GM23248 (cell line): ENCODE measurements at places on chromosomes 1 and 21. TPM values are rescaled to one million over a fixed set of nuclear protein-coding genes. Genes with fewer than 3 reads are reported as not detected.
A peak's percentile ranks its signal among the peaks of the same experiment; 100 is the strongest.

Gene GPR37L1
- 0.03 TPM in 1 of 2 replicates, not detected in the other for polyA plus RNA-seq

Gene STYXL2
- polyA plus RNA-seq: not detected in 2 replicates

Gene OR6K3
- not detected in 2 replicates for polyA plus RNA-seq

Gene NKAIN1
- polyA plus RNA-seq: not detected in 2 replicates

Gene SSU72
- polyA plus RNA-seq: 195 and 204 TPM in 2 replicates

Gene CAMSAP2
- polyA plus RNA-seq: 9.9 and 10.9 TPM in 2 replicates

Gene C1orf141
- not detected in 2 replicates for polyA plus RNA-seq

Gene KRTAP12-2
- polyA plus RNA-seq: not detected in 2 replicates

- peak; percentile 67 for DNase-seq
Measured at GRCh38 chr1:230822092-230822581, 46.2 kb downstream of the C1orf198 start.

GRCh38 chr21:41375875-41376274, 14.0 kb downstream of the MX2 start:
- no peak for DNase-seq

- DNase-seq: peak; percentile 85
Measured at GRCh38 chr1:26826261-26827105, at the start of gene ZDHHC18. Gene ZDHHC18, plus strand, starts transcription at chr1:26826688. Its CDS starts 117 bp downstream, at chr1:26826805.

DNA sequence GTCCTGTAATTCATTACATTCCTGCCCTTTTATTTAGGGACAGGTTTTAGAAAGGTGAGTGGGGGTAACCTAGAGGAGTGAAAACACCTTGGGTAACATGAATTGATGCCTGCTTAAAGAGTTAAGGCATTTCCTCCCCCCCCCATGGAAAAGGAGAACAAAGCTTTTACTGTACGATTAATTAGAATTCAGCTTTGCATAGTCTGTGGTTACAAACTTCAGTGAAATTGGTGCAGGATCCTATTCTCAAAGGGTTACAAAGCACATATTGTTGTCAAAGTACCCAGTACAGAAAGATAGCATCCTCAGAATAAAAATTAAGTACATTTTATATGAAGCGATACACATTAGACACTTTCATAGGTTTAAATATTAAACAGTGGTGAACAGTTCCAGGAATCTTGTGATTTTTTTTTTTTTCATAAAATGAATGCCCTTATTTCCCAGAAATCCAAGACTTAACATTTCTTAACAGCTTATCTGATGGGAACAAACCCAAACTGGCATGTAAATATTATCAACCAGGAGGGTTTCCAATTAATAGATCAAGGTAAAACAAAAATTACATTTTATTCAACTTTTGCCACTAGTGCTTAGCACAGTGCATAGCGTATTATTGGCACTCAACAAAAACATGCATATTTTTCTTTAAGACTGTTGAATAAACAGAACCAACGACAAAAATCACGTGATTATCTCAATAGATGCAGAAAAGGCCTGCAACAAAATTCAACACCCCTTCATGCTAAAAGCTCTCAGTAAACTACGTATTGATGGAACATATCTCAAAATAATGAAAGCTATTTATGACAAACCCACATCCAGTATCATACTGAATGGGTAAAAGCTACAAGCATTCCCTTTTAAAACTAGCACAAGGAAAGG, 172.7 kb downstream of the PDE4B start:
- no peak for DNase-seq

- no peak for DNase-seq
Measured at GRCh38 chr1:188590641-188591040, 1761.9 kb downstream of the PLA2G4A start.

DNA sequence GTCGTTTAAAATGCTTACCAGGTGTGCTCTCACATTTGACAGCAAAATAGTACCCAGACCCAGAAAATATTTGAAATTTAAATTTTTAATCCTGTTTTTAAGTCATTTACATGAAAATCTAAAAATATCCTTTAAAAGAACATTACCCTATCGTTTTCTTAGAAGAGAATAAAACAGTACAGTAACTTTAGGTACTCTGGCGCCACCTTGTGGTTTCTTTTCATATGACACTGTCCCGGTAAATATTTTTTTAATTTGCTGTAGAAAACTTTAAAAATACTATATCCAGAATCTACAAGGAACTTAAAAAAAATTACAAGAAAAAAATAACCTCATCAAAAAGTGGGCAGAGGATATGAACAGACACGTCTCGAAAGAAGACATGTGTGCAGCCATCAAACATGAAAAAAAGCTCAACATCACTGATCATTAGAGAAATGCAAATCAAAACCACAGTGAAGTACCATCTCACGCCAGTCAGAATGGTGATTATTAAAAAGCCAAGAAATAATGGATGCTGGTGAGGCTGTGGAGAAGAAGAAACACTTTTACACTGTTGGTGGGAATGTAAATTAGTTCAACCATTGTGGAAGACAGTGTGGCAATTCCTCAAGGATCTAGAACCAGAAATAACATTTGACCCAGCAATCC, 129.2 kb downstream of the RGS21 start:
- peak; percentile 36 for DNase-seq

- DNase-seq: peak; percentile 55
Measured at GRCh38 chr1:211420389-211420788, 71.6 kb downstream of the RD3 start.

DNA sequence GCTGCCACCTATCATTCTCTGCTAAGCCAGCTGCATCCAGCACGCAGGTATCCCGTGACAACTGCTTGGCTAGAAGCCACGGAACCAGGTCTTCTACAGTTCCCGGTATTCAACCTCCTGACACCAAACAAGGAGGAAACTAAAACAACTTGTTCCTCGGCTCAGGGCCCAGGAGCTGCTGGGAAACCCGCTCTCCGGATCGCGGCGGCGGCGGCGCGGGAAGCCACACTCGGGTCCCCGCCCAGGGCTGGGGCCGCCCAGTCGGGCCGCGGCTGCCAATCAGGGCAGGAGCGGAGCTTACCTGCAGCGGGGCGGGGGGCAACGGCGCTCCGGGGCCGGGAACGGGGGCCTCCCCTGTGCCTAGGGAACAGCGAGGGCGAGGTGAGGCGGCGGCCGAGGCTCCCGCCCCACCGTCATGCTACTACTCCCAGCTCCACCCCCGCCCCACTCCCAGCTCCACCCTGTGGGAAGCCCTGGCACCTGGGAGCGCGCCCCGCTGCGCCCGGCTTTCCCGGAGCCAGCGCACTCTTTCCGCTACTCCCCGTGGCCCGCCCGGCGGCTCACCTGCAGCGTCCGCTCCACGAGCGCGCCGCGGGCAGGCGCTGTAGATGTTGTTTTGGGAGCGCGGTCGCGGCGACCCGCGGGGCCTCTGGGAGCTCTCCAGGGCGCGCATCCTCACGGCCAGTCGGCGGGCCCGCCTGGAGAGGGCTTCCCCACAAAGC, 12.1 kb downstream of the IL24 start:
- DNase-seq: peak; percentile 53

DNA sequence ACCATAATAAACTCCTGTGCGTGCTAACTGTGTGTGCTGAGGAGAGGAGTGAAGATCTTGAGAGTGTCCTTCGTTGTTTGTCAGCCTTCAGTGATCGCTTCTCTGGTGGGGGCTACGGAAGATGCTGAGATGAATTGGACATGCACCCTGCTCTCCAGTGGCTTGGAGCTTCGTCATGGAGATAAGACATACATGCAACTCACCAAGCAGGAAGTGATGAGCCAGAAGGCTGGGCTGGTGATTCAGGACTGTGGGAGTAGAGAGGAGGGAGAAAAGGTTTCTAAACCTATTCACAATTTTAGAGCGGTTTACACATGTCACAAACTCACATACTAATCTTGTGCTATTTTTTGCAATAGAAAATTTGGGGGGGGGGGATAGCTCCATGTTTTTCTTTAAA, 128.9 kb upstream of the ADAR start:
- DNase-seq: peak; percentile 94

GRCh38 chr1:50548243-50548642, 125.0 kb upstream of the DMRTA2 start:
- DNase-seq: no peak

GRCh38 chr1:246397046-246397445, 110.0 kb downstream of the SMYD3 start:
- DNase-seq: no peak

- DNase-seq: peak; percentile 10
Measured at GRCh38 chr1:98121646-98122045, 200.8 kb upstream of the DPYD start.

DNA sequence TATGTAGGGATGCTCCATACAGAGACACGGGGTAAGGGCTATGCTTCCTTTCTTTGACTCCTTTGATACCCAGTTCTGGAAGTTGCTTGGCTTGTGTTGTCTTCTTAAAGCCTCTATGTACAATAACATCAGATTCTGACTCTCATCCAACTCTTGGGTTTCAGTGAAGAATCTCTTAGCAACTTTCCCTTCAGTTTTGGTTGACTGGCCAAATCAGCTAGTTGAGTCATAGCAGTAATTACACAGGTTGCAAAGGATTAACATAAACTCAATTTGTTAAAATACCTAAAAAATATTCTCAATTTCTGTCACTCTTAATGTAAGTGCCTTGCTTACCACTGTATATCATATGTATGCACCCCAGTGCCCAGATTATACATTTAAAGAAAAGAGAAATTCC, 9.2 kb downstream of the CD1E start:
- no peak for DNase-seq

GRCh38 chr1:34370748-34371147, 194.0 kb downstream of the C1orf94 start:
- DNase-seq: no peak

GRCh38 chr1:181423301-181423918, 59.9 kb upstream of the CACNA1E start:
- DNase-seq: peak; percentile 65

GRCh38 chr1:221084681-221085080, 205.4 kb downstream of the HLX start:
- no peak for DNase-seq

DNA sequence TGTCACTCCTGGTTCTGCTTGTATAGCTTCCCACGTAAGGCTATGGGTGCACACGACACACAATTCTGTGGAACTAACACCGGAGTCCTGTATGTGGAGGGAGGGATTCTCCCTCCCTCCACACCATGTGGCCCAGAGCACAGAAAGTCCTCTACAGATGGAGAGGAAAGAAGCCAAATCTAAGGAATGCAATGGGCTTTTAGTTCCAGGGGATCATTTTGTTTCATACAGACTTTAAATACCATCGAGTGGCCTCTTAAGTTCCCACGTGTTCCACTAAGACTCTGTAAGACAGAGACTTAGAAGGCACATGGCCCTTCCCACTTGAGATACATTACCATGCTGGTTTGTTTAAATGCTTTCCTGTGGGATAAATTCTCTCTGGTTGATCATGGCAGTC, 156.0 kb downstream of the TGFB2 start:
- DNase-seq: no peak

GRCh38 chr1:184480736-184481135, 93.9 kb downstream of the C1orf21 start:
- no peak for DNase-seq

- DNase-seq: no peak
Measured at GRCh38 chr1:173058556-173058955, 7.8 kb upstream of the TNFSF18 start.

GRCh38 chr1:6574818-6575217, 5.0 kb upstream of the ZBTB48 start:
- no peak for DNase-seq

DNA sequence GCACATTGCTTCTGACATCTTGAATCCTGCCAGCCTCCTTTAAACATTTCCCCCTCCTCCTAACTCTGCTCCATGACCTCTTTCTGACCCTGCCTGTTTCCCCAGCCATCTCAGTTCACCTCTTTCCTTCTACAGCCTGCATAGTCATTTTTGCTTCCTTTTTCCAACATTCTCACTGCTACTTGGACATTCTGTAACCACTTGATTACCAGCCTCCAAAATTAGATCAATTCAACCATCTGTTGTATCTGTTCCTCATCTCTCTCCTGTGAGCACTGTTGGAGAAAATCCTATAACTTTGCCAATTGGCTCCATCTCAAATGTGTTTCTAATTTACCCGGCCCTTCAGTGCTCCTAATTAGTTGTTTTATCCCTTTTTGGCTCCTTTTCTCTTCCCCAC, 27.5 kb upstream of the GPR88 start:
- DNase-seq: no peak

DNA sequence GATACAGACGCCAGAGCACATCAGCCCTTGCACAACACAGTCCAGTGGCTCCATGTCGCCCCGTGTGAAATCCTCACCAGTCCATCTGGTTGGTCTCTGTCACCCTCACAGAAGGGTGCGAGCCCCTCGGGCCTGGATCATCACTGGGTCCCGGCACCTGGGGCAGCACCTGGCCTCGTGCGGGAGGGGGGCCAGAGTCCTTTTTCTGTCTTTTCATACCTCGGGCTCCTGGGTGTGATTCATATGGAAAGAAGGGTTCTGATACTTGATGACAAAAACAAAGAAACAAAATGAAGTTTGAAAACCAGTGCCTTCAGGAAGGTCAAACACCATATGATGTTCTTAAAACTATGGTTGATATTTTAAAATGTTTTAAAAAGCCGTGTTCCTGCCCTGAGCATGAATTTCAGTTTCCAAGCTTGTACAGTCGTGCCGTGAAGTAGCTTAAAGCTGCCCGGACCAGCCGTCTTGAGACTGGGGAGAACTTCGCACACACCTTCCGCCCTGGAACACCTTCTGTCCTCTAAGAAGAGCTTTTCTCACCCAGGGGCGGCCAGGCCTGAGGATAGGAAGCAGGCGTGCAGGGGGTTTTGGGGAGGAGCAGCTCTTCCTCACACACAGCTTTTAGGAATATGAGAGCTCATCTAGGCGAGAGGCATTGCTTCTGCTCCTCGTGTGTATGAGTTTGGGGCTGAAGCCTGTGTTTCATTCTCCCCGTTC, 35.2 kb downstream of the SLC37A1 start:
- no peak for DNase-seq

DNA sequence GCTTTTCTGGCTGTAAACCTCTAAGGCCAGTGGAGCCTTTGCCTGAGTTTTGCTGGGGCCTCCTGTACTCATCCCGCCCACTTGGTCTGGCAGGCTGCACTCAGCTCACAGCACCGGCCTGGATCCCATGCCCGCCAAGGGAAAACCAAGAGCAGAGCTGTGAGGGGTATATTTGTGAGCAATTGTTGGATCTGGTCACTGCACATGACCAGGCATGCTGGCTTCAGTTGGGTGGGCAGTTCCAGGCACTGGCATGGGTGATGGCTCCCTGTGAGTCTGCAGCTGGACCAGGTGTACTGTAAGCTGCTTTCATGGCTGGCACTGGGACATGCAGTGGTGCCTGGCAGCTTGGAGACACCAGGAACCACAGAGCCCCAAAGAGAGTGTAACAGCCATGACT, 563.1 kb upstream of the RGS18 start:
- DNase-seq: no peak

DNA sequence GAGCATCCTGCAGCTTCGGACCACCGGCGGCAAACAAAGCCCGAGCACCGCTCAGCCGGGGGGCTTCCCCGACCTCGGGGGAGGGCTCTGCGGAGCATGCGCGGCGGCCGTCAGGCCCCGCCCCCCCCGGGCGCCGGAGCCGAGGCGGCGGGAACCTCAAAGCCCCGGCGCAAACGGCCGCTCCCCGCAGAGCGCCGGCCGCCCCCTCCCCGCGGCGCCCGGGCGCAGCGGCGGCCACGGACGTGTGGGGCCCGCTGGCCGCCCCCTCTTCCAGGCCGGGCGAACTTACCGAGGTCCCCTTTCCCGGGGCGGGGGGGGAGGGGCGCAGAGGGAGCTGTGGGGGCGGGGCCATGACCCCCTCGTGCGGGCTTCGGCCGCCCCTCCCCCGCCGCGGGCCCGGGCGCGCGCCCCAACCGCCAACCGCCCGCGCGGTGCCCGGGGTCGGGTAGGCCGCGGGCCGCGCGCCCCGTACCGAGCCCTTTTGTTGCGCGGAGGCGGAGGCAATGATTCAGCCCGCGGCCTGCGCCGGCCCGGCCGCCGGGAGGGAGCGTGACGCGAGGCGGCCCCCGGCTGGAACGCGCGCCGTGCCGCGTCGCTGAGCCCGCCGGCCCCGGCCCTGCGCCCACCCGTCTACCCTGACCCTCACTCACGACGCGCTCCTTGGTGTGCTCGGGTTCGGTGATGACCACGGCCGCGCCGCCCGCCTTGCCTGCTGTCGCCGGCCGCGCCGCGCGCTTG, 1.7 kb downstream of the RCC2 start:
- DNase-seq: peak; percentile 83
